Activated naive CD8-positive, alpha-beta T cell treated with anti-CD3 and anti-CD28 coated beads for 36 hours (primary cell): ENCODE measurements at places on chromosomes 5 and 9. TPM values are rescaled to one million over a fixed set of nuclear protein-coding genes. Genes with fewer than 3 reads are reported as not detected.

- DNase-seq = no peak
- no peak overlapping the region for H3K4me3 ChIP-seq
- H3K27ac ChIP-seq = no peak overlapping the region
- no peaks in the 10 kb centered on the region for H3K36me3 ChIP-seq
Observed at GRCh38 chr9:116055536-116055935, 98.1 kb upstream of the PAPPA start.

The RMI1 gene
- total RNA-seq = 33.4 TPM

DNA sequence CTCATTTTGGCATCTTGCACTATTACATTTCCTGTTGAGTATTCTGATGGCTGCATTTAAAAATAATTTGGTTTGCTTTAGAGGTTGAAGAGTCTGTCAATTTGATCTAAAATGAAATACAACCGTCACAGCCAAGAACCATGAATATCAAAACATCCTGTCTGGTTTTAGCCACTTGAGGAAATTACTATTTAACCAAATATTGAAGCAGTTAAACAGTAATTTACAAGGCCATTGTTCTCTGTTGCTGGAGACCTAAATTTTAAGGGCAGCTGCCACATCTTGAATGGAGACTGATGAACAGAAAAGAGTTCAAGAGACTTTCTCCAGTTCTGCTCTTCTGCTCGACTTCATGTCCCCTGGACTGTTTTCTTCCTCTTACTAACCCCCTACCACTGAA is 549.4 kb downstream of the LRRC70 start:
- H3K4me1 ChIP-seq = no peaks in the 10 kb centered on the region
- no peak overlapping the region for H3K27ac ChIP-seq
- no peak for DNase-seq

DNA sequence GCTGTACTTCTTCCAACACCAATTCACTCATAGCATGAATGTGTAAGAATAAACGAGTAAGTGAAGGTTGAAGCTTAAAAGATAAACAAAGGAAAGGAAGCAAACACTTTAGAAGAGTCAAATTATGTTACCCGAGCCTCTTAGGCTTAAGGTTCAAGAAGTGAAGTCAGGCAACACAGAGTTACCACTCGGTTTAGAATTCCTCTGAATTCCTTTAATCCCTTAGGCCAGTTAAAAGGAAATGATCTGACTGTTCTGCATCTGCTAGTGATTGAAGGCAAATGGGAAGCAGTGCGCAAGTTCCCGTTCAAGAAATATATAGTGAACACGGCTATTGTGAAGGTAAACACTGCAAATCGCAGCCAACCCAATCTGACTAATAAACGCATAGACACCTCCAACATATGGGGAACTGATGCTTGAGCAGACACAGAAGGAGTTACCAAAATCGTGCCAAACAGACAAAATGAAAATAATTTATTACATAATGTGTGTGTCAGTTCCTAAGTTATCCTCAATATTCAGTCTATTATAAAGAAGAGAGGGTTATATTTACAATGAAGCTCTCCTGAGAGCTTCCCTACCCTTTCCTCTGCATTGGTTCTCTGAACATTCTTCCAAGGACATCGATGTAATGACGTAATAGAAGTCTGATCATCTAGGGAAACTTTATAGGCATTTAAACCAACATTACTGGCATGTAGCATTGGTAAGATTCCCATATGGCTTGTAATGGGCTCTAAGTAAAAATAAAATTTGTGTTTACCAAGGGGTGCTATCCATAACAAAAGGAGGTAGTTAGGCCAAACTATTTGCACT is 837.1 kb upstream of the ZNF608 start:
- H3K27ac ChIP-seq = no peak overlapping the region
- H3K4me1 ChIP-seq = no peaks in the 10 kb centered on the region
- no peaks in the 10 kb centered on the region for H3K27me3 ChIP-seq
- H3K36me3 ChIP-seq = no peaks in the 10 kb centered on the region
- no peak overlapping the region for H3K4me3 ChIP-seq
- no peak for DNase-seq

- H3K36me3 ChIP-seq = no peaks in the 10 kb centered on the region
- H3K27me3 ChIP-seq = peaks cover 8% of the 10 kb centered on the region
- H3K4me3 ChIP-seq = no peak overlapping the region
- no peak for DNase-seq
Observed at GRCh38 chr5:72456391-72457074, 50.7 kb downstream of the ZNF366 start.

The ZNF300 gene
- 2.8 TPM for total RNA-seq

GRCh38 chr9:114070188-114071103 is 7.7 kb downstream of the AMBP start:
- H3K4me3 ChIP-seq = no peak overlapping the region
- no peak for DNase-seq
- no peaks in the 10 kb centered on the region for H3K4me1 ChIP-seq
- no peaks in the 10 kb centered on the region for H3K36me3 ChIP-seq

GRCh38 chr9:113482991-113483675 is 19.6 kb downstream of the RGS3 start:
- H3K4me1 ChIP-seq = peaks cover 14% of the 10 kb centered on the region
- no peak for DNase-seq
- no peak overlapping the region for H3K4me3 ChIP-seq

The IL3 gene
- total RNA-seq = 0.20 TPM

The HABP4 gene
- total RNA-seq = 6.1 TPM

- DNase-seq = no peak
- H3K4me3 ChIP-seq = no peak overlapping the region
Observed at GRCh38 chr9:89400403-89401116, 82.3 kb downstream of the SECISBP2 start.

The OTULINL gene
- 20.8 TPM for total RNA-seq

- H3K36me3 ChIP-seq = no peaks in the 10 kb centered on the region
- H3K27me3 ChIP-seq = no peaks in the 10 kb centered on the region
- no peak for DNase-seq
Observed at GRCh38 chr9:70580606-70581195, 166.2 kb upstream of the KLF9 start.

DNA sequence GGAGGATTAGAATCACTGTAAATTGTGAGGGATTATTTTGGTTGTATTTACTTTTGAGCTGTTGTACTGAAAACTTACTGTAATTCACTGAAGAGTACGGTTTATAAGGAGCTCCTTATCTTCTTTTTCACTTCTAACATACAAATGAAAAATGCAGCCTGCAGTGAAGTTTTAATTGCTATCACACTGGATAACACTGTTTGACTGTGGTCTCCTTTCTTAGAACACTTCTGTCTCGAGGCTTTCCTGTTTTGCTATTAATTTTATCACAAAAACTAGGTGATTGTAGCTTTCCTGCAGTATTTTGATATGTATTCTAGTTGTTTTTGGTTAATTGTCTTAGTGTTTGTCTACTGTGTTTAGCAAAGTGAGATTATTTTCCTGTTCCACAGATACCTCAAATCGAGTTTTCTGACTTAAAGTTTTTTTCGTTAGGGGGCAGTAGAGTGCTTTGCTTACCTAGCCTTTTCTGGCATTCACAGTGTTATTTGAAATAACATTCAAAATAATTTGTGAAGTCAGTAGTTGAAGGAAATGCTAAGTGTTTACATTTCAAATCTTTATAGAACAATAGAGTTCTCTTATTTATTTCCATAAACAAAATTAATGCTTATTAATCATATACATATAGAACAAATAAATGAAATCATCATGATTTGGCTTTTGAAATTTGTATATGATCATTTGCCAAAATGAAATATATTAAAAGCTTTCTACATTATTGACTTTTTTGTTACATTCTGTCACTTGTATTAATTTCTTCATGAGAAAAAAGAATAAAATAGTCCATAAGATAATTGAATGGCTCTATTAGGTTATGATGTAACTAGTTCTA is 52.9 kb downstream of the COMMD10 start:
- peaks cover 5% of the 10 kb centered on the region for H3K36me3 ChIP-seq
- H3K4me1 ChIP-seq = peaks cover 19% of the 10 kb centered on the region
- H3K4me3 ChIP-seq = no peak overlapping the region
- no peak for DNase-seq
- H3K27ac ChIP-seq = no peak overlapping the region

DNA sequence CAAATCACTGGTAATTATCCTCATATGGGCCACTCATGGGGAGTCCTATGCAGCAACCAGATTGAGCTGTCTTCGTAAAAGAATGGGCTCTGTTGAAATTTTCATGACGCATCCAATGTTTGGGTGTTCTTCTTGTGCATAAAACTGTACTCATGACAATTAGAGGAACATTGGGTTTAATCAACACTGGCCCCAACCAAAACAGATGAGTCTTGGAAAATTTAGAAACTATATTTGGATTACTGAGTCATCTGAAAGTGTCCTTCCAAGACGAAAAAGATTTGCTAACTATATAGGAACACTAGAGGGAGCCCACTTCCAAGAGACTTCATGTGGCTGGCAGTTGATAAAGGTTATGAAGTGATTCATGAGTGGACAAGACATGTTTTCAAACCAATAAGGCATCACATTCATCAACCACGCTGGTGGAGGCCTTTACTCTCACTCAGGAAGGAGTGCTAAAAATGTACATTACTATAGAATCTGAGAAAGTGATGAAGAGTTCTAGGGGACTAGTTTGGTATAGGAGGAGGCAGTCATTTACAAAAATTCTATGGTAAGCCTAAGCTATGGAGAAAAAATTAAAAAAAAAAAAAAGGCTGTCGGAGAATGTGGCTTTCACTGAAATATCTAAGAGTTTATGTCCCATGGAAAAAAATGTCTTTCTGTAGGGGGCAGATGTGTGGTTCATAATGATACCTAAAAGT is 313.5 kb downstream of the PRDM9 start:
- no peak overlapping the region for H3K27ac ChIP-seq
- no peaks in the 10 kb centered on the region for H3K36me3 ChIP-seq
- H3K4me3 ChIP-seq = no peak overlapping the region
- H3K4me1 ChIP-seq = no peaks in the 10 kb centered on the region
